ENCODE measurements at places on chromosomes 2 and 18.
A peak's percentile ranks its signal among the peaks of the same experiment; 100 is the strongest.

GRCh38 chr2:64846177-64846576 lies 143.0 kb upstream of the SLC1A4 start:
- H3K4me1 ChIP-seq, result no peaks in the 10 kb centered on the region
- no peaks in the 10 kb centered on the region for H3K27me3 ChIP-seq
- H3K36me3 ChIP-seq, result no peaks in the 10 kb centered on the region
- no peak overlapping the region for H3K4me3 ChIP-seq
- no peak overlapping the region for H3K27ac ChIP-seq

- no peaks in the 10 kb centered on the region for H3K27me3 ChIP-seq
- no peak overlapping the region for H3K27ac ChIP-seq
- no peaks in the 10 kb centered on the region for H3K36me3 ChIP-seq
- no peak overlapping the region for H3K4me3 ChIP-seq
Measured at GRCh38 chr18:76465630-76466409, 29.2 kb downstream of the ZNF516 start.

GRCh38 chr2:20682167-20682920 lies 15.4 kb downstream of the GDF7 start:
- no peak overlapping the region for H3K27ac ChIP-seq
- no peaks in the 10 kb centered on the region for H3K27me3 ChIP-seq
- DNase-seq, result no peak
- no peaks in the 10 kb centered on the region for H3K4me1 ChIP-seq

- DNase-seq, result peak; percentile 27
- no peaks in the 10 kb centered on the region for H3K36me3 ChIP-seq
- no peaks in the 10 kb centered on the region for H3K27me3 ChIP-seq
- no peaks in the 10 kb centered on the region for H3K4me1 ChIP-seq
Measured at GRCh38 chr2:10489842-10490555, 41.9 kb upstream of the ODC1 start.

GRCh38 chr2:199457147-199458008 lies at the start of gene SATB2:
SATB2 (minus strand) TSS chr2:199457939; CDS start chr2:199456037, 1,902 bp downstream.
- H3K4me3 ChIP-seq, result peak within 1 kb of the TSS; percentile 73
- H3K4me1 ChIP-seq, result peaks cover 6% of the 10 kb centered on the region
- H3K27ac ChIP-seq, result no peak within 1 kb of the TSS
- peaks cover 23% of the 10 kb centered on the region for H3K27me3 ChIP-seq
- peak; percentile 74 for DNase-seq
- no peaks in the 10 kb centered on the region for H3K36me3 ChIP-seq

DNA sequence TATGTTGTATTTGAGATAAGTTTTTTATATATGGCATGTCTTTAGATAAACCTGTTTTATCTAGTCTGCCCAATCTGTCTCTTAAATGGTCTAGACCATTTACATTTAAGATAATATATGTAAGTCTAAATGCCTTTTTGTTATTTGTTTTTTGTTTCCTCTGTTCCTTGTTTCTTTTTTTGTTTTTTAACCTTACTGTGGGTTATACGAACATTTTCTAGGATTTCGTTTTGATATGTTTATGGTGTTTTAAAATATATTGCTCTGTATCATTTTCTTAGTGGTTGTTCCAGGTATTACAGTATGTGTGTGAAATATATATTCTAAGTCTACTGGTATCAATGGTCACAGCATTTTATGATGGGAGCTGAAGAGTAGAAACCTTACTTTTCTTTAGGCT lies 13.3 kb downstream of the BCL2L11 start:
- no peaks in the 10 kb centered on the region for H3K27me3 ChIP-seq
- no peaks in the 10 kb centered on the region for H3K4me1 ChIP-seq
- no peak overlapping the region for H3K27ac ChIP-seq
- no peak for DNase-seq

DNA sequence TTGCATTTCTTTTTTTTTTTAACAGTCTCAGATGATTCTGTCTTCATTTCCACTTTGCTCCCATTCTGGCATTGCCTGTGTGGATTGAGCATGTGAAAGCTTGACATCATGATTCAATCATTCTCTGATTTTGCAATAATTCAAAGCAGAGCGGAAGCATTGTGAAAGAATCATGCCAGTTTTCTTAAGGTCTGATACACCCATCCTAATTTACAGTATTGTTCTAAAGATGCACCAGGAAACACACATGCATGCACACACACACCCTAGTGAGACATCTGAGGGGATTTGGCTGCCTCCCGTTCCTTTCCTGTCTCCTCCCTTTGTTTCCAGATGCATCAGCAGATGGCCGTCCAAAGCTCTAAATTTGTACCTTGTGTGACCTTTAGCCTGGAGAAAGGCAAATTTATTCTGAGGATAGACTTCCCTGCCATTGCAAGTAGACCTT lies 97.3 kb downstream of the FMNL2 start:
- peaks cover 23% of the 10 kb centered on the region for H3K4me1 ChIP-seq
- no peak overlapping the region for H3K4me3 ChIP-seq
- no peaks in the 10 kb centered on the region for H3K36me3 ChIP-seq
- H3K27ac ChIP-seq, result no peak overlapping the region

DNA sequence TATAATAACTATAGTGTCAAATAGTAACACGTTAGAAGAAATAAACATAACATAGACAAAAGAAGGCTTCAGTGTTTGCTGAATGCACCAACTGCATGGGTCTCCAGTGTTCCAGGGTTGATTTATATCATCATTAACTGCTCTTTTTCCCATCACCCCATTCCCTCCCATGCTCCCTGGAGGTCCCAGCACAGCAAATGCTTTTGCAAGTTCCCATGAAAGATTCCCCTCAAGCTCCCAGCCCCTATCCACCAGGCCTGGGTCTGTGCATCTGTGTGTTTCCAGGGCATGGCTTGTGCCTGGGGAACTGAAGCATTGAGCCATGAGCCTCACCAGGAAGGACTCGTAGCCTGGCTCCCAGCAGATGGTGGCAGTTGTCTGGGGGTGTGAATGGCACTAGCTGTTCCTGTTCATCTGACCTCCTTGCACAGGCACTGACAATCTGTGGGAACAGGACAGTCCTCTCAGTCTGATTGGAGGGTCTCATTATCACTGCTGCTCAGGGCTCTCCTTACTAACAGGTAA lies 164.6 kb upstream of the RMP24 start:
- no peaks in the 10 kb centered on the region for H3K36me3 ChIP-seq
- no peaks in the 10 kb centered on the region for H3K27me3 ChIP-seq
- H3K4me1 ChIP-seq, result 0 out of 2 replicates have a peak, but pooled peaks cover 4% of the 10 kb centered on the region
- no peak for DNase-seq
- no peak overlapping the region for H3K27ac ChIP-seq

- no peak overlapping the region for H3K4me3 ChIP-seq
- peak; percentile 31 for DNase-seq
Measured at GRCh38 chr18:22694954-22695353, 238.2 kb upstream of the RBBP8 start.

DNA sequence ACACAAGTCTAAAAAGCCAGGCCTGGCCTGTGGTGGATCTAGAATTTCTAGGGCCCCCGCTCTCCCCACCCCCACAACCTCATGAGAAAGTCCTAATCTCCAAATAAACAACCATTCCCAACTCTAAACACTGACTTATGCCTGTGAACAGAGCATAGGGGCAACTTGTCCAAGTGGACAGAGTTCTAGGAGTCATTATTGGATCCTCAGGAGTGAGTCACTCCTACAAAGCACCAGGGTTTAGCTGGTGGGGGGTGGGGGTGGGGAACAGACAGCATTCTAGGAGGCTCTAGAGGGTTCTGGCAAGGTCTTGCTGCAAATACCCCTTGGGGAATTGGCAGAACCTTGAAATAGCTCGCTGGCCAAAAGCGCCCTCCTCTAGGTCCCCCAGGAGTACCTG lies 83.3 kb downstream of the ZCCHC2 start:
- no peak for DNase-seq
- peaks cover 15% of the 10 kb centered on the region for H3K4me1 ChIP-seq
- H3K4me3 ChIP-seq, result no peak overlapping the region
- no peaks in the 10 kb centered on the region for H3K27me3 ChIP-seq
- H3K27ac ChIP-seq, result no peak overlapping the region
- H3K36me3 ChIP-seq, result no peaks in the 10 kb centered on the region

GRCh38 chr18:62331581-62332356 lies 6.7 kb downstream of the TNFRSF11A start:
- peaks cover 7% of the 10 kb centered on the region for H3K27me3 ChIP-seq
- peak; percentile 30 for DNase-seq
- no peak overlapping the region for H3K4me3 ChIP-seq

Data from H1 (cell line).